Type B pancreatic cell (in vitro differentiated cells): ENCODE measurements at places on chromosomes 2 and 18. TPM values are rescaled to one million over a fixed set of nuclear protein-coding genes. Genes with fewer than 3 reads are reported as not detected.

CFAP210 gene
- total RNA-seq: 0.19 and 1.4 TPM in 2 replicates

ANKRD53 gene
- 0.55 and 0.72 TPM in 2 replicates for total RNA-seq

MOB4 gene
- 27.3 and 30.7 TPM in 2 replicates for total RNA-seq

SPP2 gene
- not detected in 2 replicates for total RNA-seq

- H3K4me1 ChIP-seq: peaks cover 25% of the 10 kb centered on the region
- no peak for DNase-seq
- H3K27me3 ChIP-seq: no peaks in the 10 kb centered on the region
Measured at GRCh38 chr2:141493936-141494335, 636.9 kb downstream of the LRP1B start.

GRCh38 chr2:143321994-143322393 lies 192.8 kb downstream of the ARHGAP15 start:
- DNase-seq: no peak
- no peak overlapping the region for H3K4me3 ChIP-seq
- H3K4me1 ChIP-seq: peaks cover 4% of the 10 kb centered on the region
- no peaks in the 10 kb centered on the region for H3K27me3 ChIP-seq

DNA sequence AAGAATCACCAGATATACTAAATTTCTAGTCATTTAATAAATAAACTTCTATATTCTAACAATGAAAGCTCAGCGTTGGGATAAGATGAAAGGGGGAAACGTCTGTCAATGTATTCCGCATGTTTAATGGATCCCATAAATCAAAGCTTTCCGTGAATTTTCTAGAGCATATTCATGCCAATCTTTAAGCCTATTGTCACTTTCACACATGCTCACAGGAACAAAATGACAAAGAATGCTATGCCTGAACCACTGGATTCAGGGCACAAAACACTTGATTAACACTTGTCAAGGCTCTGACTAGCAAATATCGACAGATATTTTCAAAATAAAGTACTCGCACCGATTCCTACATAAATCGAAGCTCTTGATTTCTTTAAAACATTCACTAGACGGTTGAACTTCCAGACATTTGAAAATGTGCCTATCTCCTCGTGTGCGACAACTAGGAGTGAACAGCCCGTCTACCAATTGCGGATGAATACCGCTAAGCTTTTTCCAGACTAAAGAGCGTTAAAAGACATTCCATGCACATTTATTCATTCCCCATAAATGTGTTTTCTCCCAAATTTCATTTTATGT lies 1.8 kb downstream of the TLK1 start:
- peak overlapping the region; percentile 100 for H3K4me3 ChIP-seq
- no peaks in the 10 kb centered on the region for H3K36me3 ChIP-seq
- no peak for DNase-seq
- H3K4me1 ChIP-seq: peaks cover 35% of the 10 kb centered on the region

- H3K4me3 ChIP-seq: no peak overlapping the region
- H3K27ac ChIP-seq: no peak overlapping the region
- H3K27me3 ChIP-seq: no peaks in the 10 kb centered on the region
- no peaks in the 10 kb centered on the region for H3K36me3 ChIP-seq
Measured at GRCh38 chr18:10270151-10270571, 184.3 kb upstream of the APCDD1 start.

GRCh38 chr2:236211296-236211695 lies 43.1 kb upstream of the GBX2 start:
- H3K27ac ChIP-seq: no peak overlapping the region
- H3K36me3 ChIP-seq: no peaks in the 10 kb centered on the region
- peak; percentile 48 for DNase-seq
- peaks cover 17% of the 10 kb centered on the region for H3K27me3 ChIP-seq

DNA sequence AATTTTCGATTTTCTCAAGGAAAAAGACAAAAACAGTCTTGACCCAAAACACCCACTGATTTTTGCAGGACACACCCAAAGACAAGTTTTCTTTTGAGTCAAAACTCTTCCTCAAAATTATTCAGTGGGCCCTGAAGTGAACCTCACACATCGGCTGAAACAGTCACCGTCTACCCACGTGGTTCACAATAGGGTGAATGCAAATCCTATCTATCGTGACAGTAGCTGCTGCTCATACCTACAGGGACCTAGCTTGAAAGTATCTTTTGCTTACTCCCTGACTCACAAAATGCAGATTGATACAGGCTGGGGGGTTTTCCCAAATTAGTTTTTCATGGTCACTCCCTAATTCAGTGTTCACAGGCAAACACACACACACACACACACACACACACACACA lies 10.7 kb upstream of the CD226 start:
- DNase-seq: no peak
- no peak overlapping the region for H3K27ac ChIP-seq
- H3K36me3 ChIP-seq: no peaks in the 10 kb centered on the region
- peaks cover 5% of the 10 kb centered on the region for H3K27me3 ChIP-seq

DNA sequence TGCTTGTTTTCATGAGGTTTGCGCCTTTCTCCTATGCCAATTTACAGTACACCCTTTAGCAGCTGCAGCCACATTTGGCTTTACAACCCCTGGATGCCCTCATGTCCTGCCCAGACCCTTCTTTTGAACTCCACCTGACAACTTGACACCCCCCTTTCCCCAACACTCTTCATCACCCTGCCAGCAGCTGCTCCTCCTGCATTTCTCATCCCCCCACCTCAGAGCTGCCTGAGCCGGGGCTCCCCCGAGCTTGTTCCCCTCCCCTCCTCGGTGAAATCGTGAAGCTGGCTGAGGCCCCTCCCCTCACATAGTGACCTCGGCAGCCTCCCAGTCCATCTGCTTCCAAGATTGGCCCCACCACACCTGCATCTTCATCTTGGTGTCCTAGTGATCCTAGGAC lies 40.5 kb downstream of the LRRFIP1 start:
- H3K27ac ChIP-seq: peak overlapping the region; percentile 19
- H3K36me3 ChIP-seq: peaks cover 7% of the 10 kb centered on the region
- no peak for DNase-seq
- H3K4me1 ChIP-seq: peaks cover 54% of the 10 kb centered on the region

DNA sequence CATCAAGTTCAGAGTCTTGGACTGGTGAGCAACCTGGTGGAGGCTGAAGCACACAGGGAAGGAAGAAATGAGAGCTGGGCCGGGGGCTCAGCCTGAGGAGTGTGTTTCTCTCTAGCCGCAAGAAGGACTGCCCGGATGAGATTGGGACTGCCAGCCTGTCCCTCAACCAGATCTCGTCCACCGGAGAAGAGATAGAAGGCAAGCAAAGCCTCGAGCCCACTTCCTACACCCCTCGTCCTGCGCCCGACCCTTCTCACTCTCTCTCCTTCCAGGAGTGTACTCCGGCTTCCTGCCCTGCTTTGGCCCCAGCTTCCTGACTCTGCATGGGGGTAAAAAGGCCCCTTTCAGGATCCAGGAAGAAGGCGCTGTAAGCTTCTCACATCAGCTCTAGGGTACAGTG lies 26.2 kb downstream of the FER1L5 start:
- peaks cover 3% of the 10 kb centered on the region for H3K4me1 ChIP-seq
- no peaks in the 10 kb centered on the region for H3K36me3 ChIP-seq
- DNase-seq: no peak
- H3K4me3 ChIP-seq: no peak overlapping the region
- peaks cover 13% of the 10 kb centered on the region for H3K27me3 ChIP-seq

DNA sequence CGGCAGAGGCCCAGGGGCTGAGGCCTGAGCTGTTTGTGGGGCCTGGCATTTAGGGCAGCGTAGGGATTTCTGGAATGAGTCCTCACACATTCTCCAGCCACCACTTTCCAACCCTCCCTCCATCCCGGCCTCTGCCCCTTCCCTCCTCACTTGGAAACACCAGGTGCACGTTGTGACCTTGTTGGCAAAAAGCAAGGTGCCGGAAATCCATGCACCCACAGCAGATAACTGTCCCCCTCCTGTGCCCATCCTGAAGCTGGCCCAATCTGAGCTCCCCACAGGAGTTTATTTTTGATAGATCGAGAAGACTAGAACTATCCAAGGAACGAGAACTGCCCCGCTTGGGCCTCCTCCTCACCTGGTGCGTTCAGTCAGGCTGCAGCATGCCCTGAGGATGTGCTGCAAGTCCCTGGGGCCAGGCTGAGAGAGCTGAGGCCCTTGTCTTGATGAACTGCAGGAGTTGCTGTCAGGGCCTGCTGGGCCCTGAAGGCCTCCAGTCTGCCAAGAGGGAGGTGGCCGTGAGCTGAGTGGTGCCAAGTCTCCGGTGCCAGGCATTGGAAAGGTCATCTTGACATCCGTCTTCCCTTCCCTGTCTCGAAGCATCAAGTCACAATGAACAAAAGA lies 55.8 kb downstream of the CTIF start:
- no peaks in the 10 kb centered on the region for H3K27me3 ChIP-seq
- no peak overlapping the region for H3K27ac ChIP-seq
- H3K4me1 ChIP-seq: peaks cover 31% of the 10 kb centered on the region
- H3K4me3 ChIP-seq: no peak overlapping the region
- DNase-seq: no peak

DNA sequence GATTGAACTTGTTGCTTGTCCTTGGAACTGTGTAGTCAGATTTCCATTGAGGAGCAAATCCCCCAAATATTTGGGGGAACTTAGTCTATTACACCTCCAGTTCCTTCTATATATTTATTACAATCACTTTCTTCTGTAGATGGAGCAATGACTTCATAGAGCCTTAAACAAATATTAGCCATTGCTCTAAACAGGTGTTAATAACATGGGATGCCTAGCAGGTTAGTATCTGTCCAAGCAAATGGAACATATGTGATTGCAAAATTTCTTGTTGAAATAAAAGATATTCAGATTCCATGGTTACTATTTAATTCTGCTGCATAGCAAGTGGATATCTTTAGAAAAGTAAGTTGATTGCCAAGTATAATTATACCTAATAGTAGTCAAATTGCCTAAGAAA lies 207.6 kb upstream of the NABP1 start:
- peaks cover 8% of the 10 kb centered on the region for H3K4me1 ChIP-seq
- H3K27ac ChIP-seq: no peak overlapping the region
- H3K4me3 ChIP-seq: no peak overlapping the region
- H3K27me3 ChIP-seq: no peaks in the 10 kb centered on the region
- DNase-seq: no peak

DNA sequence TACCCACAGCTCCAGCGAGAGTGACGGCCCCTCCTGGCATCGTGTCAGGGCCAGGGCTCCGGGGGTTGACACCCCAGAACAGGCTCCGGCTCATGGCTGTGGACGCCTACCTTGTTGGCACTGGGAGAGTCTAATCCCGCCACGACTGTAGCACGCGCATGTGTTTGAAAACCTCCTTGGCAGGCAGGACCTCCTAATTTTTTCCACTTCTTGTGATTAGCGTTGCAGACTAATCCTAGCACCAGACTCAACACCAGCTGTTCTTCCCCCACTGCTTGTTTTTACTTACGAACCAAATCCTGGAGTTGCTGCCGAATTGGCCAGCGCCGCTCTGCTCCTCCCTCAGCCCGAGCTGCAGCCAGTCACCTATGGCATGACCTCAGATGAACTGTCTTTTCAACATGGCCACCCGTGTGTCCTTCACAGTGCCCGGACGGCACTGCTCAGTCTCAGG lies 110.7 kb downstream of the KLHL29 start:
- peaks cover 51% of the 10 kb centered on the region for H3K4me1 ChIP-seq
- H3K27ac ChIP-seq: no peak overlapping the region
- no peaks in the 10 kb centered on the region for H3K36me3 ChIP-seq
- no peak for DNase-seq
- H3K27me3 ChIP-seq: no peaks in the 10 kb centered on the region

DNA sequence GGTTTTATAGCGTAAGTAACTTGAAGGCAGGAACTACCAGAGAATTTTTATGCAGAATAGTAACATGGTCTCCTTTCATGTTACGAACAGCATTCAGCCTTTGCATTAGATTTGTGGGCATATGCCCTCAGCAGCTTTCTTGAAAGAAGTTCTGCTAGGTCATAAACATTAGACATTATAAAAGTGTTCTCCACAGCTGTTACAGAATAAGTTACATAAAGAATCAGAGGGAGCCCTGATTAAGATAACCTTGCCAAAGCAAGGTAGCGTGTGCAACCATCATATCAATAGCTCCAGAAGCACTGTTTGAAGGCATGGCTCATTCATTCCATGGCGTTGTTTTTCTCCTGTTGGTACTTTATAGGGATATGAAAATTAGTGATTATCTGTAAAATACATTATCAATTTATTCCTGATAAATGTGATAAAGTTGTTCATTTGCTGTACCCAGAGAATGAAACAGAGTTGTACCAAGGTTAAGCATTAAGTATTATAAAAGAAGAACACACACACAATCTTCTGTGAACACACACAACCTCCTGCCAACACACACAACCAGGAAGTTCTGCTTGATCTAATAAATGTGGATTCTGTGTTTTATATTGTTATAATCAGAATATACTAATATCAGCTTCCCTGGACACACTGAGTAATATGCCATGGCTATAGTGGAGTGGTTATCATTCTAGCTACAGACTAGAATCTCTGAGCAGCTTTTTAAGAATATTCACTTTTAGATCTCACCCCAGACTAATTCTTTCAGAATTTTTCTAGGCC lies 286.7 kb upstream of the SLC39A10 start:
- H3K27me3 ChIP-seq: no peaks in the 10 kb centered on the region
- H3K4me1 ChIP-seq: no peaks in the 10 kb centered on the region
- no peak overlapping the region for H3K27ac ChIP-seq
- H3K36me3 ChIP-seq: no peaks in the 10 kb centered on the region
- H3K4me3 ChIP-seq: no peak overlapping the region

GRCh38 chr2:223725986-223726970 lies 111.1 kb downstream of the AP1S3 start:
- H3K4me3 ChIP-seq: no peak overlapping the region
- H3K27ac ChIP-seq: peak overlapping the region; percentile 78
- no peak for DNase-seq
- no peaks in the 10 kb centered on the region for H3K27me3 ChIP-seq

- no peaks in the 10 kb centered on the region for H3K36me3 ChIP-seq
- no peak overlapping the region for H3K27ac ChIP-seq
- H3K4me1 ChIP-seq: peaks cover 4% of the 10 kb centered on the region
- no peak for DNase-seq
- no peaks in the 10 kb centered on the region for H3K27me3 ChIP-seq
- no peak overlapping the region for H3K4me3 ChIP-seq
Measured at GRCh38 chr18:55983433-55983832, 395.4 kb upstream of the TCF4 start.

DNA sequence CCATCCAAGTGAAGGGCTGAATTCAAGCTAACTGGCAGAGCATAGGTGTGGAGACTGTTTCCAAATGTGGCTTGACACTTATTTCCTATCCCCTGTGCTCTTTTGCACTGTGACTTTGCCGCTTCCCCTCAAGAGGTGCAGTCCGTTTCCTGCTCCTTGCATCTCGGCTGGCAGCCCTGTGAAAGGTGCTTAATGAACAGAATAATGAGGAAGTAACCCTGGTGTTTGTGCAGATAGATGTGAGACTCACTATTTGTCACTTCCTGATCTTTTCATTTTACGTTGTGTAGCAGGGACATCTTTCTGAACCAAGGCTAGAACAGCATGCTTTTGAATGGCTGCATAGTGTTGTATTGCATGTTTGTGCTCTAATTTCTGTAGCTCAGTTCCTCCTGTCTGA lies 60.8 kb downstream of the CEP192 start:
- no peaks in the 10 kb centered on the region for H3K27me3 ChIP-seq
- DNase-seq: no peak
- H3K4me3 ChIP-seq: no peak overlapping the region
- H3K36me3 ChIP-seq: peaks cover 35% of the 10 kb centered on the region
